ENCODE measurements at places on chromosomes 7 and 10.

- no peak for DNase-seq
Observed at GRCh38 chr7:64314566-64314965, 805 bp downstream of the ZNF736 start.

GRCh38 chr10:96830511-96831199 is 1.4 kb upstream of the LCOR start:
- DNase-seq, result peak; percentile 38

- DNase-seq, result no peak
Observed at GRCh38 chr7:130543487-130544010, 51.7 kb downstream of the MEST start.

DNA sequence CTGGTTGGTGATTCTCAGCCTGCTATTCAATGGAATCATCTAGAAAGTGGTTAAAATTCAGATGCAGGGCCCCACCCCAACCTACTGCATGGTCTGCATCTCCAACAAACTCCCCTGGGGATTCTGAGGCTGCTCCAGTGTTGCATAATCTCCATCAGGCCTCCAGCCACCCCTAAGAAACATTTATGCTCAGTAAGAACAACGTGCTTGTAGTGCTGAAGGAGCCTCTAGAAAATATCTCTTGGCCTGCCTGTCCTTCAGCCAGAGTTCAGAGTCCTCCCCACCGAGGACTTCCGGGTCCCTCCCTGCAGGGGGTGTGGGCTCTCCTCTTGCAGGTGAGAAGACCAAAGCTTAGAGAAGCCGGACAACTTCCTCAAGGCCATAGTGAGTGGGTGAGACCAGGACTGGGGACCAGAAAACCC is 159.8 kb downstream of the SH3PXD2A start:
- no peak for DNase-seq

- DNase-seq, result no peak
Observed at GRCh38 chr7:6271060-6271658, 1.3 kb downstream of the CYTH3 start.

DNA sequence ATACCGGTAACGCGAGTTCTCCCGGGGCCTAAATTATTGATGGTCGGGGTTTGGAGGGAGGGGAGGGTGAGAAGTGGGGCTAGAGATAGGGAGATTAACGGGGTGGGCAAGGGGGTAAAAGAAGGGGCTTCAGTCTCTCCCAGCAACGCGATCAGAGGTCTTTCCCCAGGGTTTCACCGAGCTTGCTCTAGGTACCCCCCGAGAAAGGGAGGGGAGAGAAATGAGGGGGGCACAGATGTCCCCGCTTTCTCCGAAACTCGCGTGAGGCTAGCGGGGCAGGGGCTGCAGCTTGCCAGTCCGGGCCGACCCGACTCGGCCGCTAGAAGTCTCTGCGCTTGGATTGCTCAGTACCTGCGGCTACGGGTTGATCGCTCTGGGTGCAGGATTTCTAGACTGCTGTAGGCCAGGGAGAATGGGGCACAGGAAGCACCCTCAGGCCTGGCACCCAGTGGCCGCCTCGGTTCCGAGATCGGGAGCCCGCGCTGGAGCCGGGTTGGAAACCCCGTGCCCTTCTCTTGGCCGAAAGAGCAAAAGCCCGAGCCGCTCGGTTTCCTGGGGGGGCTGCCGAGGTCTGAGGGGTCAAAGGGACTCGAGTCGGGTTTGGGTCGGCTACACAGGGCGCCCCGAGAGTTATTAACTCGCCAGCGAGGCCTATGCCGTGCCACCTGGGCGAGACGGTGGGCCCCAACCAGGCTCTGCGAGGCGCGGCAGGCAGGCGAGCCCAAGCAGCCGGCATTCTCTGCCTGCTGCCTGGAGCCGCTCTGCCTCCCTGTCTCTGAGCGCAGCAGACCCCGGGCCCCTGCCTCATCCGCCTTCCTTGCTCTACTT is 3.1 kb downstream of the PAX2 start:
- no peak for DNase-seq

- DNase-seq, result no peak
Observed at GRCh38 chr10:61391281-61391680, 61.9 kb downstream of the TMEM26 start.

DNA sequence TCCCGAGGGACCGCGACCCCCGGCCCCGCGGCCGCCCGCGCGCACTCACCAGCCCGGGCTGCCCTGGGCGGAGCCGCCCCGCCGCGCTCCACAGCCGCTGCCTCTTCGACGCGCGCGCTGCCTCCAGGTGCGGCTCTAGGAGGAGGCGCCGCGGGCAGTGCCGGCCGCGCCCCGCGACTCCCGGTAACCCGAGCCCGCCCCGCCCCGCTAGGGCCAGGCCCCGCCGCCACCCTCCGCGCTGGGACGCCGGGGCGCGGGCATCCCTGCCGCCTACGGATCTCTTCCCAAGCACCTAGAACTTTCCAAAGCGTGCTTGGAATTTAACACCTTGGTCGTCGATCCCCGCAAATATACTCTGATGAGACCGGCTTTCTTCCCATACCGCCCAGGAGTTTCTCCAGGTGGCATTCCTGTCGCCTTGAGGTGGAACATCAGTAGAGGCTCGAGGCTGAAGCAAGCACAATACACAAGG is at the start of gene SLC26A5:
Gene SLC26A5, minus strand, starts transcription at position 159 of the 472 bp plus-strand sequence. CDS start 24,693 bp downstream, outside the sequence.
- DNase-seq, result peak; percentile 12

- DNase-seq, result no peak
Observed at GRCh38 chr10:14489522-14490177, 158.9 kb upstream of the FRMD4A start.

- DNase-seq, result no peak
Observed at GRCh38 chr7:124790645-124791044, 25.1 kb upstream of the GPR37 start.

DNA sequence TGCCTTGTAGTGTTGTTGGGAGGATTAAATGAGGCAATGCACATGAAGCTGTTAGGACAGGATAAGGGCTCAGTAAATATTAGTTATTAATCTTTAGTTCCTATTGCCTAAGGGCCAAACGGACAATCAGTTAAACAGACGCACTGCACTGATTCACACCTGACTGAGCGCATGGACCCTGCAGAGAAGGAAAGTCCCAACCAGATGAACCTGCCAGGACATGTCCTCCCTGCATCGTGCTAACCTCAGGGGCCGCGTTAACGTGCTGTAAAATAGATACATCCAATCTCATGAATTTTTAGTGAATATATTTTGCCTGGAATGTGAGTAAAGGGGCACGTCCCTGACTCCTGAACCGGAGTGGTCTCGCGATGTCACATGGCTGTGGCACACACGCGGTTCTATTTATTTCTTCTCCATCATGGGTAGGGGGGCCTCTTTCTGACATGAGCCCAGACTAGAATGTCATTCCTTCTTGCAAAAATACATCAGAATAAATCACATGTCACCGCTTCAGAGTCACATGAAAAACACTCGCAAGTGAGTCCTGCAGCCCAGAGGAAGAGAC is 12.3 kb downstream of the ADARB2 start:
- DNase-seq, result no peak

DNA sequence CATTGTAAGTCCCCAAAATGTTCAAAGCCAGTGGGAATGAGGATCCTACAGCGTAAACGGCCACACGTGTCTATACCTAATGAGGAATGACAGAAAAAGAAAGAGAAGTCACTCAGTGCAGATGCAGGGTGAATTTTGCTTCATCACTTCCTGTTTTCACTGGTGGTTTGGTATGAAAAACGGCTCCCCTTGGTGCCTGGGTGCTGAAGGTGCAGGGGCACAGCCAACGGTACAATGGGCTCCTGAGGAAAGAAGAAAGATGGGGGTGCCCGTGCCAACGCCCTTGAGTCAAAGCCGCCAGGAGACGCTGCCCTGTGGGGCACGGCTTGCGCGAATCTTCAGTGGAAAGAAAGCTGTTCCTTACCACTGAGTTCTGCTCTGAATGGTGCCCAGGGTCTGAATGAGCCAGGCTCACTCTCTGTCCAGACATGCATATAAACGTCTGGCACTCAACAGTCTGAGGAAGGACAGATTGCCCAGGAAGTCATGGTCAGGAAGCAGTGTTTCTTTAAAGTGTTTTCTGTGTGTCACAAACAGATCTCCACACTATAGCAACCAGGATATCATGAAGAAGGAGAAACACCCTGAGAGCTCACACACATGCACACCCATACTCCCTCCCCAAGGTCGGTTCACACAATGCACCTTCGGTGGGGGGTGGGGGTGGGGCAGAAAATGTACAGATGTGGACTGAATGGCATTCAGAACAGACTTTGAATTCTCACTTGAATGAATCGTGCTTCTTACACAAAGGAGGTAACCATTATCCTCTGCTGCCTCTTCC is 105.8 kb downstream of the ELMO1 start:
- DNase-seq, result no peak

GRCh38 chr7:26891400-26892350 is 27.3 kb upstream of the SKAP2 start:
- no peak for DNase-seq

GRCh38 chr7:12211711-12212485 is 804 bp downstream of the TMEM106B start:
- peak; percentile 21 for DNase-seq

- DNase-seq, result peak; percentile 14
Observed at GRCh38 chr10:3424111-3424851, 251.7 kb upstream of the PITRM1 start.
